Cardiac muscle cell (in vitro differentiated cells and primary cell): ENCODE measurements at places on chromosomes 7 and 10.

DNA sequence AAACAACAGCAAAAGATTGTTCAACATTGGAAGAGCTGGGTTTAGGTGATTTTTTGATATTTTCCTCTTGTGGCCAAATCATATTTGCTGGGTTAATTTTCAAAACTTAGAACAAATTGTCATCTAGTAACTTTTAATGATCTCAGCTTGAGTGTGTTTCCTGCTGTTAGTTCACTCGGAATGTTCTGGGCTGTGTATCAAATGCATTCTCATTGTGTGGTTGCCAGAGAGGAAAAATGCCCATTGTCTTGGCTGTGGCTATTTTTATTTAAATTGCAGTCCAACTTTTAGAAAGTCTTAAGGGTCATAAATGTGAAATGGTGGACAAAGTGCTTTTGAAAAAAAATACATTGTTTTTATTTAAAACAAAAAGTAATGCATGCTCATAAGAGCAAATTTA lies 542.0 kb downstream of the TNS3 start:
- no peak for DNase-seq

DNA sequence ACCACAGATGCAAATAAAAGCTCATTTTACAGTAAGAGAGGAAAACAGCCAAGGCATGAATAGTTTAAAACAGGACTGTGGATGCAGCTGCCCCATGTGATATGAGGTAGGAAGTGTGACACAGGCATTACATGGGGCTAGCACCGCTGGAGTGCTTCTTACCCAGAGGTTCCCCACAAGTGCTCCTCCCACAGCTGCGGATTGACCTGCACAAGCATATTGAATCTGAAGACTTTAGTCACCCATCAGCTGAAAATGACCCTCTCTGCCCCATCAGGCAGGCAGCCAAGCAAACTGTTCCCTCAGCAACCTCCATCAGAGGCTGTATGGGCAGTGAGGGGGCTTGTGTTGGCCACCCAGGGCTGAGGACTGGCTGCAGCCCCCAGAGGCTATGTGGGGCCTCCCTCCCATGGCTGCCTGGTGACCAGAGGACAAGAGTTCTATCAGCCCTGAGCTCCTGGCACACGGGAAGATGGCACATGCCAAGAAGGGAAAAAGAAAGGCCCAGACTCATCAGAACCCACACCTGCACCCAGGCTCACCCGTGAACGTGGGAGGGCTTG lies 98.7 kb downstream of the TCERG1L start:
- DNase-seq = no peak

DNA sequence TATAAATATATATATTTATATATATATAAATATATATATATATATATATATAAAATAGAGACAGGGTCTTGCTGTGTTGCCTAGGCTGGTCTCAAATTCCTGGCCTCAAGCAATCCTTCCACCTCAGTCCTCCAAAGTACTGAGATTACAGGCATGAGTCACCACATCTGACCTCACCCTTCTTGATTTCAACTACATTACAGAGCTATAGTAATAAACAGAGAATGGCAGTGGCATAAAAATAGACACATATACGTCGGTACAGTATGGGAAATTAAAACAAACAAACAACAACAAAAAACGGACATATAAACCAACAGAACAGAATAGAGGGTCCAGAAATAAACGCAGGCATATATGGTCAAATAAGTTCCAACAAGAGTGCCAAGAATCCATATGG lies 77.6 kb upstream of the PPP1R3A start:
- DNase-seq = no peak

GRCh38 chr7:137519181-137519691 lies 175.7 kb upstream of the PTN start:
- DNase-seq = peak; percentile 11

GRCh38 chr10:84715911-84716310 lies 387.5 kb downstream of the CCSER2 start:
- DNase-seq = peak; percentile 14

DNA sequence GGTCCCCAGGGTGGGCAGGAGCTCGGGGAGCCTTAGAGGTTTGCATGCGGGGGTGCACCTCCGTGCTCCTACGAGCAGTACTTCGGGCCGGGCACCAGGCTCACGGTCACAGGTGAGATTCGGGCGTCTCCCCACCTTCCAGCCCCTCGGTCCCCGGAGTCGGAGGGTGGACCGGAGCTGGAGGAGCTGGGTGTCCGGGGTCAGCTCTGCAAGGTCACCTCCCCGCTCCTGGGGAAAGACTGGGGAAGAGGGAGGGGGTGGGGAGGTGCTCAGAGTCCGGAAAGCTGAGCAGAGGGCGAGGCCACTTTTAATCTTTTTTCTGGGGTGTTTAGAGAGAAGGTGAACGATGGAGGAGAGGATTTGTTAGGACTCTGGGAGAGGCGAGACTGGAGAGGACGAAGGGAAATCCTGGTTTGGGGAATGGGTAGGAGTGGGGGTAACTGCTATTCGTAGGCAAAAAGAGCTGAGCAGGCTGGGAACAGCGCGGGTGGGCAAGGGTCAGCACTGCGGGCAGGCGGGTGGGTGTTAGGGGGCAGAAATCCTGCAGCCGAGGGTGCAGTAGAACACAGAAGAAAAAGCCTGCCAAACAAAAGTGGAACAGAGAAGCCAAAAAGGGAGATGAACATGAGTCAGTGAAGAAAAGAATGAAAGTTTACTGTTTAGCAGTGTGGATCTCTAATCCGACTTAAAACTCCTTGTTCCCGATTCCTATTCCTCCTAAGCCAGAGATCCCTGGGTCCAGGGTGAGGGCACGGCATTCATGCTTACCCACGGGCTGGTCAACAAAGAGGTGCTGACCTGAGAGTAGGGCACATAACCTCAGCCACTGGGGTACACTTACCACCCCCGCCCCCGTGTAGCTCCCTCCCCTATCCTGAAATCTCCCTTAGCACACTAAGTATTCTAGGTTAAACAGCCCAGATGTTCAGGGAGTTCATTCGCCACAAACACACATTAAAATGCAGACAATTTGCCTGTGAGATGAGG lies 26.9 kb downstream of the PRSS2 start:
- DNase-seq = no peak

DNA sequence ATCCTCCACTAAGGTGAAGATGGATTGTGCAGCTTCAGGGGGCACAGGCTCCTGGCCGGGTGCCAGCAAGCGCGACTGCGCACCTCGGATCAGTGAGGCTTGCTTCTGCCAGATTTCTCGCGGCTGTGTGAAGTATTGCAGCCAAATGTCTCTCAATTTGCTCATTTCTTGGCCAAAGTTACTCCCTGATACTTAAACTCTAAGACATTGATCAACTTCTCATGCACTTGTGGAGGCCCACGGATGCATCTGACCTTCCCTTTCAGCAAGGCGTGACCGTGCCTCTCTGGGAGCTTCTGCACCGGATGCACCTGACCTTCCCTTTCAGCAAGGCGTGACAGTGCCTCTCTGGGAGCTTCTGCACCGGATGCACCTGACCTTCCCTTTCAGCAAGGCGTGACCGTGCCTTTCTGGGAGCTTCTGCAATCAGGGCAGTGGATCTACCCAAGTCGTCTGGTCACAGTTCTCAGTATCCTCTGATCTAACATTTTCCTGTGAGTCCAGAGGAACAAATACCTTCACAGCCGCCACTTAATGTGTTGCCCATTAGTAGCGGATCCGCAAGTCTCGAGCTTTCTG lies 248.3 kb downstream of the ADARB2 start:
- no peak for DNase-seq

DNA sequence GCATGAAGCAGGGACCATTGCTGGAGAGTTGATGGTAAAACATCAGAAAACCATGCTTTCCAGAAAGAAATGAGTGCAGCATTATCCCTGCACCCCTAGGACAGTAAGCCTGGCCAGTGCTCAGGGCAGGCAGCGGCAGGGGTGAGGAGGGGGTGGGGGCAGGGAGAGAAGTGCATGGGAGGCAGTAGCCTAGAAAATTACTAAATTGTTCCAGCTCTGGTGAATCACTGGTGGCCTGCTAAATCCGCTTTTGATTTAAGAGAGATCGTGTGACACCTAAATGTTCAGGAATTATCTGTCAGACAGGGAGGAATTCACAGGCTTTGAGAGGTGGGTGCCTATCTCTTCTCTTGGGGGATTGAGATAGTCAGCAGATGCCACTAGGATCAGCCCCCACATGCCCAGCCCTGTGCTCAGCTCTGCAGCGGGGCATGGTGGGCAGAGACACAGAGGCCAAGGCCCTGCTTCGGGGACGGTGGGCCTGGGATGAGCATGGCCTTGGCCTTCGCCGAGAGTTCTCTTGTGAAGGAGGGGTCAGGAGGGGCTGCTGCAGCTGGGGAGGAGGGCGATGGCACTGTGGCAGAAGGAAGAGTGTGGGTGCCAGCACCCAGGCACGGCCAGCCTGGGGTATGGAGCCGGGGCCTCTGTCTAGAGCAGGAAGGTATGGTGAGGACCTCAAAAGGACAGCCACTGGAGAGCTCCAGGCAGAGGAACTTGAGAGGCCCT lies 5.0 kb upstream of the AQP1 start:
- DNase-seq = no peak

- DNase-seq = no peak
These were observed 15.5 kb upstream of the PSMG3 start for GRCh38 chr7:1585142-1585981.

DNA sequence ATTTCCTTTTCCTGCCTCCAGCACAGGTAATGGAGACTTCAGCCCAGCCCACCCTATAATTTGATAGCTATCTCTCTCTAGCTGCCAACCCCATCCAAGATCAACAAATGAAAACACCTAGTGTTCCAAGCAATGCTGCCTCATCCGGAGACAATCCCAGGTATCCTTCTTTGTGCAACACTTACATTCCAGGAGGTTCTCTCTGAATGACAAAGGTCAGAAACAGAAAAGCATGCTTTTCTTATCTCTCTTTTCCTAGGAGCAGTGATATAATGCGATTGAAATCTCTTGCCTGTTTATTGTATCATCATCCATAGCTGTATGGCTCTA lies 699.3 kb downstream of the INHBA start:
- no peak for DNase-seq

DNA sequence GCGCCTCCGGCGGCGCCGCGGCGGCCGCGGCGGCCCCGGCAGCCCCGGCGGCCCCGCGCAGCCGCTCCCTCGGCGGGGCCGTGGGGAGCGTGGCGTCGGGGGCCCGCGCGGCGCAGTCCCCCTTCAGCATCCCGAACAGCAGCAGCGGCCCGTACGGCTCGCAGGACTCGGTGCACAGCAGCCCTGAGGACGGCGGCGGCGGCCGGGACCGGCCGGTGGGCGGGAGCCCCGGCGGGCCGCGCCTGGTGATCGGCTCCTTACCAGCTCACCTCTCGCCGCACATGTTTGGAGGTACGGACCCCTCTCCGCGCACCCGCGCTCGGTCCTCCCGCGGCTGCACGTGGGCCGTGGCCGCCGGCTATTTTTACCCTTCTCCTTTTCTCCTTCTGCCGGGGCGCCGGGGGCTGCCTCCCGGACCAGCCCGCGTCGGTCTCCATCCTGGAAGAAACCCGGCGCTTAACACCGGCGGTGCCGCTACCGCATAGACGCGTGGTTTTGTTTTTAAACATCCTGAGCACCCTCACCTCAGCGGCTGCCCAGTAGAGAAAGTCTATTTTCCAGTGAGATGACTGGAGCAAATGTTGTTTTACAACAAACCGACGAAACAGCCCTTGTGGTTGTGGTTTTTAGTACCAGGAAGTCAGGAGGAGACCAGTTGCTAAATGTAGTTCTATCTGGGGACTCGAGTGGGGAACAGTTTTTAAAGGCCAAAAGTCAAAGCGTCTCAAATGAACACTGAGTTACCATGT lies 1.3 kb downstream of the ZNRF2 start:
- DNase-seq = peak; percentile 35

DNA sequence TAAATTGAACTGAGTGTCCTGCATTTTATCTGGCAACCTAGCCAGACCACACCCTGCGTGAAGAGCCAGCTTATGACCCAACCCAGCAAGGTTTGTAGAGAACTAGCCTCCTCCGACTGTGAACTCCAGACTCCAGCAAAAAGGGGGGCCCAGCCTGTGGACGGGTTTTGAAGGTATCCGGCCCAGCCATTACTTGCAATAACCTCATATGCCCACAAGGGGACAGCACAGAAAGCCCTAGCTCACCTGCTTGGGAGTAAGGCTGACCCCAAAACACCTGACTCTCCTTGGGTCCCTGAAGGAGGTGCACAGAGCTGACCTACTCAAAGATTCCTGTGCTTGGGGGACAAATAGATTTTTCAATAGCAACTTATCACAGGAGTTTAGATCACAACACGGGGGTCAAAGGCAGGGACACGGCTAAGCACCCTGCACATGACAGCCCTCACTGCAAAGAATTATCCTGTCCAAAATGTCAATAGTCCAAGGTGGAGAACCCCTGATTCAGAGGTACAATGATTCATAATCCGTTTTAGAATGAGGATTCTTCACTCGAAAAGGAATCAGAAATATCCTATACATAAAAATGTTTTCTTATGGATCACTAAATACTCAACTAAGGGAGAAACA lies 4.6 kb downstream of the TRPV6 start:
- peak; percentile 61 for DNase-seq

- no peak for DNase-seq
These were observed 14.6 kb downstream of the FGL2 start for GRCh38 chr7:77184990-77185389.

DNA sequence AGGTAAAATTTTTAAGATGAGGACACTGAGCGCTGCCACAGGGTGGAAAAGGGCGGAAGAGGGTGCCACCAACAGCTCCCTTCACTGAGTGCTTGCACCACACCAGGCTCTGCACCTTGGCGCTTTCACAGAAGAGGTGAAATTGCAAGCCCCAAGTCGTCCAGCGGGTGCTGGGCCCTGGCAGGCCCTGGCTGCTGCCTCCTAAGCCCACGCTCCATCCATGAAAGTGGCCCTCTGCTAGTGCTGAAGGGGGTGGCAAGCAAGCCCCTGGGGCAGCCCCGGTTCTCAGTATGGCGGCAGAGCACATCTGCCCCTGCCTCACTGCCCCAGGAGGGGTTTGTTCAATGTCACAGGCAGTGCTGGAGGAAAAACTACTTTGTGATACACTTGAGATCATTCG lies 95.1 kb downstream of the SLIT1 start:
- DNase-seq = no peak

GRCh38 chr10:49276596-49276995 lies 22.4 kb upstream of the C10orf71 start:
- no peak for DNase-seq

GRCh38 chr10:113139699-113140098 lies 189.7 kb downstream of the TCF7L2 start:
- peak; percentile 43 for DNase-seq

DNA sequence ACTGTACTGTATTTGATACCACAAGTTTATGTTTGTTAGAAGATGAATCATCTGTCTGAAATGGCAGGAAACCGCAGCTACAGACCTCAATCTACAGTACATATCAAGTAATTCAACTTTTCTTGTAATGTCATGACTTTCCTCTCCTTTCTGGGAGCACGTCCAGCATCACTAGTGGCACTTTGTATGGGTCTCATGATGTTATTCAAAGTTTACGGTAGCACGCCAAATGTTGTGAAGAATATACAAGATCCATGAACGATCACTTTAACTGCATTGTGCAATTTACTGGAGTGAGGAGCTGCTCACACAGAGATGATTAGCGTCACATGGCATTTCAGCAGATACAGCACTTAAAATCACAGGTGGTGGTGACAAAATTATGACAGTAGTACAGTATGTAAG lies 257.8 kb upstream of the GNAI1 start:
- DNase-seq = peak; percentile 87

DNA sequence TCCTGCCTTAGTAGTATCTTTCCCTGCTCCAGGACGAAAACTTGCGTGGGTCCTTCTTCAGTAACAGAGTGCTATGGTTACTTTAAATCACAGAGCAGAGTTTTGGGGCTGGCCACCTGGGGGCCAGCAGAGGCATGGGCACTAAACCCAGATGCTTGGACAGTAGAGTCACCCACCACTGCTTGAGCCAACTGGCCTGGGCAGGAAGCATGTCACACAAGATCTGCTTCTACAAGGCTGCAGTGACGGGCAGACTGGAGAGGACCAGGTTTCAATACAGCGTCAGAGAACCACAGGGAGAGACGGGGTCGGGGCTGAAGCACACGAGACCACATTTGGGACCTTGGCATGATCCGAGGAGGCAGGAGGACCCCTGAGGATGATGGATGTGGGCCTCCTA lies 14.3 kb upstream of the DMBT1 start:
- no peak for DNase-seq
